ENCODE measurements at places on chromosomes 2 and 18. TPM values are rescaled to one million over a fixed set of nuclear protein-coding genes. Genes with fewer than 3 reads are reported as not detected.

Gene RNF125
- 31.2 TPM for total RNA-seq

Gene CXCR2
- total RNA-seq = 0.57 TPM

Gene C1QL2
- not detected for total RNA-seq

Gene SERPINB13
- total RNA-seq = not detected

Gene CYP26B1
- total RNA-seq = not detected

Gene RESP18
- not detected for total RNA-seq

- H3K27ac ChIP-seq = no peak overlapping the region
- no peaks in the 10 kb centered on the region for H3K36me3 ChIP-seq
- H3K27me3 ChIP-seq = peaks cover 17% of the 10 kb centered on the region
- H3K4me3 ChIP-seq = no peak overlapping the region
Observed at GRCh38 chr2:235637896-235638295, 144.1 kb downstream of the AGAP1 start.

DNA sequence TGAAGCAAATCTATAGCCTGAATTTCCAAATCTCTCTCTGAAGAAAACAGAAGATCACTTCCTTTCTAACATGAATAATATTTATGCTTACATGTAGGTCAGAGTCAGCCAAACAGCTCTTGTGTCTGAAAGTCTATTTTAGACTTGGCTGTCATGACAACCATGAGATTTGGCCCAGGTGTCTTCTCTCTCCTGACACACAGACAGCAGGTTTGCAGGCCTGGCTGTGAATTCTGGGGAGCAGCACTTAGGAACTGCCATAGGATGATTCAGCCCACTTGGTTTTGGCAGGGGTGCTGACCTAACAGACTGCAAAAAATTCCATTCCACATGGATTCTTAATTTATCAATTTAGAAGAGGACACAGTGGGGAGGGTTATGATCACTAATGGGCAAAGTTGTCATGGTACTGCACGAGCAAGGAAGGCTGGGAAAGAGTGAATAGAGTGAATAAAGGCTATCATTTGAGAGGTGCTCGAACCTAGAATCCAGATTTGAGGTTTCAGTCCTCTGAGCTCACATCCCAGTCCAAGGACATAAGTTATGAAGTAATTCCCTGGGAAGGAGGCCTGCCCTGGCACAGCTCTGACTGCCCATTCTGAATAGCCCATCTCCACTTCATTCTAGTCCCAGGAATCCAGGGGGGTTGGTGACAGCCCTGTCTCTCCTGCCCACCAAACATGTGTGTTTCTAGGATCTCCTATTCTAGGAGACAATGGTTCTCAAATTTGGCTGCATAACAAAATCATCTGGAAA, 453.9 kb upstream of the TRIB2 start:
- H3K4me3 ChIP-seq = no peak overlapping the region
- H3K27ac ChIP-seq = no peak overlapping the region
- H3K36me3 ChIP-seq = no peaks in the 10 kb centered on the region
- no peak for DNase-seq

GRCh38 chr18:29457316-29457889, 1280.5 kb upstream of the CDH2 start:
- H3K27me3 ChIP-seq = no peaks in the 10 kb centered on the region
- no peak overlapping the region for H3K4me3 ChIP-seq

- H3K27me3 ChIP-seq = no peaks in the 10 kb centered on the region
- H3K27ac ChIP-seq = no peak overlapping the region
- no peaks in the 10 kb centered on the region for H3K4me1 ChIP-seq
Observed at GRCh38 chr2:142030735-142031134, 100.1 kb downstream of the LRP1B start.

GRCh38 chr2:219443016-219443696, 8.5 kb downstream of the SPEG start:
- H3K27ac ChIP-seq = no peak overlapping the region
- H3K36me3 ChIP-seq = no peaks in the 10 kb centered on the region
- H3K27me3 ChIP-seq = peaks cover 29% of the 10 kb centered on the region
- H3K4me1 ChIP-seq = peaks cover 10% of the 10 kb centered on the region
- no peak for DNase-seq

GRCh38 chr2:241649404-241649803, 11.9 kb downstream of the ATG4B start:
- peaks cover 5% of the 10 kb centered on the region for H3K4me1 ChIP-seq
- no peak for DNase-seq
- no peaks in the 10 kb centered on the region for H3K27me3 ChIP-seq

DNA sequence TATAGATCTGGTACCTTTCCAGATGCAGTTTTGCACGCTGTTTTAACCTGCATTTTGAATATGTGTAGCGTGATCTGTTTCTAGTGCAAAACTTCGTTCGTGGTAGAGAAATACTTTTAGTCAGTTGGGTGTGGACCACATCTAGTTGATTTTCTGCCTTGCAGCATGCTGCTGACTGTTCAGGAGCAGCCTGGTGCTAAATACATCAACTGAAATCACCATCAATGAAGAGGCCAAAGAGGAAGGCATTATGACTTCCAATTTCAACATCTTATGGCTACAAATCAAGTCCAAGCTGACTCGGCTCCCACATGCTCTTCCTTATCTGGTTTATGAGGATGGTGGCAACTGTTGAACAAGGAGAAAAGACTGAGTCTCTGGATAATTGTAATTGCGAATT, 298.5 kb downstream of the ZNF521 start:
- H3K36me3 ChIP-seq = no peaks in the 10 kb centered on the region
- no peaks in the 10 kb centered on the region for H3K4me1 ChIP-seq
- no peak overlapping the region for H3K27ac ChIP-seq
- DNase-seq = no peak
- no peaks in the 10 kb centered on the region for H3K27me3 ChIP-seq

DNA sequence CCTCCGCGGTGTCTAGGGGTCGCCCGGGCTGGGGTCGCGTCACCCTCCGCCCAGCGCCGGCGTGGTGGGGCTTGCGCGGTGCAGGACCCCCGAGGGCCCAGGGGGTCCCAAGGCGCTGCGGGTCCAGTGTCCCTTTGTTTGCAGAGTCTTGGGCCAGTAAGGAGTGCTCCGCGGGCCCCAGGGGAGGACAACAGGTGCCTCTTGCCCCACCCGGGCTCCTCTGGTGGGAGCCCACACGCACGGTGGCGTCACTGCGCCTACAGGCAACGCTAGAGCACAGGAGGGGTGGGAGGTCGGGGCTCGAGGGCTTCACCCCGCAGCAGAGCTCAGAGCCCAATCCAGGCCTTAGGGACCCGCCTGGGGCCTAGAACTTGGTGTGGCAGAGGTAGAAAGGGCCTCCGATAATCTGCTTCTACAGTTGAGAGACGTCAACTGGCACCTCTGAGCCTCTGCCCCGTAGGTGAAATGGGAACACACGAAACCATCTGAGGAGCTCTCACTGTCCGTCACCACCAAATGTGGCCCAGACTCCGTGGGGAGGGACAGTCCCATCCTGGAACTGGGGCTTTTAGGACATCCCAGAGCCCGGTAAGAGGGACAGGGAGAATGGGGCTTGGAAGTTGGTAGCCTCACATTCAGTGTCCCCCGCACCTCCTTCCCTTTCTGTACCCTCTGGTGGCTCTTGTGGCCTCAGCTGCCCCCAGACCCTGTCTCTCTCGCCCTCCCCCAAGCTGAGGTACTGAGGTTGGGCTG, 1.4 kb downstream of the ARID5A start:
- peaks cover 16% of the 10 kb centered on the region for H3K36me3 ChIP-seq
- peak overlapping the region; percentile 98 for H3K27ac ChIP-seq
- DNase-seq = peak; percentile 71
- H3K4me1 ChIP-seq = peaks cover 34% of the 10 kb centered on the region
- peaks cover 2% of the 10 kb centered on the region for H3K27me3 ChIP-seq

DNA sequence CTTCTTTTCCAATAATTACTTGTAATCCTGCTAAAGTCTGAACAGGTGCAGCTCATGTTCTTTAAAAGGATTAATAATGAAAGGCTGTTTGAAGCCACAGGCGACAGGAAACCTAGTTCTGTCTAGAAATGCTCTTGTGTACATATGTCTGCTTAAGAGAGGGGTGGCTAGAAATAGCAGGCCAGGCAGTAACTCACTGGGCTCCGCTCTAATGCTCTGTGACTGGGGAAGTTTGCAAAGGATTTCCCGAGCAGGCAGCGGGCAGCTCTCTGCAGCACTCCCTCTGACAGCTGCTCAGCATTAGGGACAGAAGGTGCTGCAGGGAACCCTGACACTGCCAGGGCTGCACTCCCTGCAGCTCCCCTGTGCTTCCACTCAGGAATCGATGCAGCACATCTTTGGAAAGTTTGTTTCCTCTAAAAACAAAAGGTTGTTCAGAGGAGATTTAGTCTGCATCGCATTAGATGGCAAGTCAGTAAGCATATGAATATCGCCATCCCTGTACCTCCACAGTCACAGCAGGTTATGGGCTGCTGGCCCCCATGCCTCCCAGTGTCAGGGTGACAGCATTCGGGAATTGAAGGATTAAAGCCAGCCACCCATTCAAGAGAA, 33.1 kb upstream of the TTC39C start:
- no peaks in the 10 kb centered on the region for H3K27me3 ChIP-seq
- H3K4me1 ChIP-seq = peaks cover 24% of the 10 kb centered on the region
- peaks cover 9% of the 10 kb centered on the region for H3K36me3 ChIP-seq
- no peak overlapping the region for H3K4me3 ChIP-seq

- no peak for DNase-seq
- peaks cover 41% of the 10 kb centered on the region for H3K27me3 ChIP-seq
- no peak overlapping the region for H3K4me3 ChIP-seq
- H3K4me1 ChIP-seq = peaks cover 24% of the 10 kb centered on the region
- no peak overlapping the region for H3K27ac ChIP-seq
Observed at GRCh38 chr2:98907966-98908905, 27.8 kb downstream of the CRACDL start.

DNA sequence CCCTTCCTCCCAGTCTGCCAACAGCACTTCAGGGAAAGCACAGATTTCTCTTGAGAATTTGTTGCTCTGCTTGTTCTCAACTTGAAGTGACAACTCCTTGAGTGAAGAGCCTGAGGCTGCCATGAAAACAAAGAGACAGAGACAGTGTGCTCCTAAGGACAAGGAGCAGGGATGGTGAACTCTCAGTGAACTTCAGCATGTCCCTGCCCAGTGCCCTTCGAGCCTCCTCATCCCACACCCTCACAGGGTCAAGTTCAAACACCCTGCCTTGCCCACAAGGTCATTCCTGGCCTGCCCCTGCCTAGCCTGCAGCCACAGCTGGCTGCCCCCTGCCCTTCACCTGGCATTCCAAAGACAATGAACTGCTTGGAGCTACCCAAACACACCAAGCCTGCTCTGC, 343.5 kb upstream of the KLHL29 start:
- H3K4me1 ChIP-seq = no peaks in the 10 kb centered on the region
- no peaks in the 10 kb centered on the region for H3K27me3 ChIP-seq
- H3K4me3 ChIP-seq = no peak overlapping the region
- no peak overlapping the region for H3K27ac ChIP-seq
- DNase-seq = no peak

GRCh38 chr2:148577845-148578492, 66.6 kb upstream of the EPC2 start:
- H3K4me3 ChIP-seq = no peak overlapping the region
- no peak for DNase-seq
- H3K36me3 ChIP-seq = no peaks in the 10 kb centered on the region
- peaks cover 16% of the 10 kb centered on the region for H3K27me3 ChIP-seq

DNA sequence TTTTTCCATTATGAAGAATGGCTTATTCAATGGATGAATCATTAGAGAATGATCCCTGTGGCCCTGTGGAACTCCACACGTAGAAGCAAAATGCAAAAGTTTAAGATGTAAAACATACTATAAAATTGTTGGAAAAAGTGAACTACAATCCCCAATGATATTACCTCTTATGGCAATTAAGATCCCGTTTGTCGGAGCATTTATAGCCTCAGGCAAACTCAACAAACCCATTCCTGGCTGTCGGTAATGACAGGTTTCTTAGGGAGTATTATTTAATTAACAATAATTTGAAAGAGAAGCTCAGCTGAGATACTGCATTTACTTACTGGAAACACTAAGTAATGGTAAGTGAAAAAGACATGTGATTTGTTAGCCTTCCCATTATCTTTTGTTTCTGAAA, 138.3 kb downstream of the CDH20 start:
- H3K4me3 ChIP-seq = no peak overlapping the region
- H3K27me3 ChIP-seq = peaks cover 2% of the 10 kb centered on the region
- no peak overlapping the region for H3K27ac ChIP-seq
- DNase-seq = no peak

DNA sequence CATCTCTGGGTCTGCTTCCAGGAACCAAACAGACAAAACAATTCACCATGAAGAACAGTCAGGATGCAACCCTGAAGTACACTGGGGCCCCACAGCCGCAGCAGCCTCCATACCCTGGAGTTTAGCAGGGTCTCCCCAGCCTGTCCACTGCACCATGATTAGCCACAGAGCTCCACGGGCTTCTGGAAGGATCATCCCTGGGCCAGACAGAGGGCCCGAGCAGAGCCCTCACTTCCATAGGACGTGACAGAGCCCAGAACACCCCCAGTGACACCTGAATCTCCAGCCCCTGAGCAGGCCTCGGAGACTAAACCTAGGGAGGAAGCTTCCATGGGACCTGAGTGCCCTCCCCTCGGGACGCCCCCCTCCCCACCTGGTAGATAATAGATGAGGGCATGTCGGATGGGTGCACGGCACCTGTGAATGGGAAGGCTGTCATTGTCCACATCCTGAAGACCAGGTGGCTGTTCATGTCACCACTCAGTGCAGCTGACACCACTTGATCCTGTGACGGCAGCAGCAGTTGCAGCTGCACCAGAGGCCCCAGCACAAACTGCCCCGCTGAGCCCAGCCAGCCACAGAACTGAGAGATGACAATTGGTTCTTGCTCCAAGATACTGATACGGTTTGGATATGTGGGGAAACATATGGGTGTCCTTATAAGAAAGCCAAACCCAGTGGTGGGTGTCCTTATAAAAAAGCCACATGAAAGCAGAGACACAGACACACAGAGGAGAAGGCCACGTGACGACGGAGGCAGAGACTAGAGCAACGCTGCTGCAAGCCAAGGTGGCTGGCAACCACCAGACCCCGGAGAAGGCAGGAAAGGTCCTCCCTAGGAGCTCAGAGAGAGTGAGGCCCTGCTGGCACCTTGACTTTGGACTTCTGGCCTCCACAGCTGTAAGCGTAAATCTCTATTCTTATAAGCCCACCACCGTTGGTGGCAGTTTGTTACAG, 23.2 kb downstream of the KIF1A start:
- H3K36me3 ChIP-seq = no peaks in the 10 kb centered on the region
- H3K27ac ChIP-seq = no peak overlapping the region

- H3K27me3 ChIP-seq = no peaks in the 10 kb centered on the region
- H3K4me1 ChIP-seq = peaks cover 3% of the 10 kb centered on the region
- no peak for DNase-seq
- H3K27ac ChIP-seq = no peak overlapping the region
- no peak overlapping the region for H3K4me3 ChIP-seq
Observed at GRCh38 chr2:61948661-61949457, 43.4 kb downstream of the COMMD1 start.

DNA sequence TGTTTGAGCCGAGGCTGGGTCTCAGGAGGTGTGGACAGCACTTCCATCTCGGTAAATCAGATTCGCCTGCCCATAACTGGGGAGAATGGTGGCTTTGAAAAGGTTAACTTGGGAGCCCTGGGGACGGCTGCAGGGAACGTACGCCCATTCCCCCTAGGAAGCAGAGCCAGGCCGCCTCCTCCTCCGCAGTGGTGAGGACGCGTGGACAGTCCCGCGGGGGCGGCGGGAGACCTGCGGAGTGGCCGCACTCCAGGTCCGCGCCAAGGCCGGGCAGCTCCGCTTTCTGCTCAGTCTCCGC, 845 bp upstream of the MYCN start:
- H3K27ac ChIP-seq = no peak overlapping the region
- peak overlapping the region; percentile 54 for H3K4me3 ChIP-seq
- peaks cover 7% of the 10 kb centered on the region for H3K4me1 ChIP-seq
- DNase-seq = peak; percentile 68

- H3K4me3 ChIP-seq = no peak overlapping the region
- H3K4me1 ChIP-seq = peaks cover 10% of the 10 kb centered on the region
- H3K27ac ChIP-seq = no peak overlapping the region
- H3K27me3 ChIP-seq = no peaks in the 10 kb centered on the region
- H3K36me3 ChIP-seq = peaks cover 9% of the 10 kb centered on the region
Observed at GRCh38 chr2:241943209-241943850, 73.8 kb downstream of the RTP5 start.

Data from activated naive CD8-positive, alpha-beta T cell treated with anti-CD3 and anti-CD28 coated beads, Interleukin-2, amount 10 ng/mL, durations not matched to agents 7 days and 5 days (primary cell).